MCF 10A (cell line): ENCODE measurements at places on chromosomes 12 and 14.

- no peak for DNase-seq
These were observed 125.4 kb downstream of the RIMBP2 start for GRCh38 chr12:130590685-130591084.

GRCh38 chr12:64299628-64300027 lies 77.5 kb upstream of the KICS2 start:
- no peak for DNase-seq

DNA sequence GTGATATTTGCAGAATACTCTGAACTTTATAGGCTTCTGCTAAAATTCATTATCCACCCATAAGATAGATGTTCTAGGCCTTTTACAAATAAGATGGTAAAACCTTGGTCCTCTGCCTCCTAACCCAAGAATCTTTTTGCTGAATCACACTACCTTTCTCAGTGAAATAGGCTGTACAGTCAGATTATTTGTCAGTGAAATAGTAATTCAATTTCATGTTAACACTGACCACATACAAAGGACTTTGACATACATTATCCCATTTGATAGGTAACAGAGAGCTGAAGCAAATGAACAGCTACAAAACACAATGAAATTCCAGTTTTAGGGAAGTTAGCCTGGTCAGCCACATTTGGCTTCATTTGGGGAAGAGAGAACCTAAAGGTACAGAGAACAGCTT lies 141.1 kb downstream of the PCNX1 start:
- DNase-seq, result no peak

- DNase-seq, result no peak
These were observed 869 bp upstream of the RIMBP2 start for GRCh38 chr12:130716969-130717366.

GRCh38 chr12:65125247-65125646 lies 4.1 kb upstream of the WIF1 start:
- DNase-seq, result no peak

DNA sequence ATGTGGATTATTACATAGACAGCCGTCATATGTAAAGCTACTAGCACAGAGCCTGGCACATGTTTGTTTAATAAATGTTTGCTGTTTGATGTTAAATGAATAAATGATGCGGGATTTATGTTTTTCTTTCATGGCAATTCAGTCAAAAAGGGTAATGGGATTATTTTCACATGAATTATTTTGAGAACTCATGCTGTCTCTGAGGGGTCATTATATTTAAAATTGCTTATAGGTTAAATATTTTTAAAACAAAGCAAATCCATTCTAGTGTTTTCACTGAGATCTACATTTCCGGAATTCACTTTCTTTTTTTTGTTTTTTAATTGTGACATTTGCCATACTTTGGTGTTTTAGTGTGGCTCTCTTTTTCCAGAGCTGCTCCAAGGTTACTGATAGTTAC lies 5.3 kb downstream of the RAB21 start:
- no peak for DNase-seq

GRCh38 chr14:29804481-29805266 lies 123.0 kb downstream of the PRKD1 start:
- DNase-seq, result no peak

DNA sequence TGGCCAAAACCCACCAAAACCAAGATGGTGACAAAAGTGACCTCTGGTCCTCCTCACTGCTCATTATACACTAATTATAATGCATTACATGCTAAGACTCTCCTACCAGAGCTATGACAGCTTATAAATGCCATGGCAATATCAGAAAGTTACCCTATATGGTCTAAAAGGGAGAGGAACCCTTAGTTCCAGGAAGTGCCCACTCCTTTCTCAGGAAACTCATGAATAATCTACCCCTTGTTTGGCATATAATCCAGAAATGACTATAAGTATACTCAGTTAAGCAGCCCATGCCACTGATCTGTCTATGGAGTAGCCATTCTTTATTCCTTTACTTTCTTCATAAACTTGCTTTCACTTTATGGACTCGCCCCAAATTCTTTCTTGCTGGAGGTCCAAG lies 43.0 kb upstream of the FUT8 start:
- no peak for DNase-seq

GRCh38 chr12:104570174-104570907 lies 113.6 kb downstream of the CHST11 start:
- no peak for DNase-seq

DNA sequence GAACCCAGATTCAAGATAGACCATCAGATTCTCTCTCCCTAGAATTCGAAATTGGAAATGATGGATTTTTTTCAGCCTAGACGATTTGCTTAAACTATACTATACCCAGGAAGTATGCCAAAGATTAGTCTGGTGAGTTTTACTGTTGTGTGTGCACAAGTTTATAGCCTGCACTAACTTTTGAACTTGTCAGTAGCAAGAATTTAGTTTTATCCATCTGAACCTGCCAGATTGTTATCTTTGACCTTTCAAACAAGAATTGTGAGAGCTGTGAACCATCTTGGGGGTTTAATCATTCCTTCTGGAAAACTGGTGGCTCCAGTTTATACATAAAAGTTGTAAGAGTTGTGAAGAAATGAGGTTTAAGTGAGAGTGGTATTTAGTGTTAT lies 243.5 kb upstream of the DAAM1 start:
- no peak for DNase-seq
